ENCODE measurements at places on chromosomes 12 and 14. TPM values are rescaled to one million over a fixed set of nuclear protein-coding genes. Genes with fewer than 3 reads are reported as not detected.

DNA sequence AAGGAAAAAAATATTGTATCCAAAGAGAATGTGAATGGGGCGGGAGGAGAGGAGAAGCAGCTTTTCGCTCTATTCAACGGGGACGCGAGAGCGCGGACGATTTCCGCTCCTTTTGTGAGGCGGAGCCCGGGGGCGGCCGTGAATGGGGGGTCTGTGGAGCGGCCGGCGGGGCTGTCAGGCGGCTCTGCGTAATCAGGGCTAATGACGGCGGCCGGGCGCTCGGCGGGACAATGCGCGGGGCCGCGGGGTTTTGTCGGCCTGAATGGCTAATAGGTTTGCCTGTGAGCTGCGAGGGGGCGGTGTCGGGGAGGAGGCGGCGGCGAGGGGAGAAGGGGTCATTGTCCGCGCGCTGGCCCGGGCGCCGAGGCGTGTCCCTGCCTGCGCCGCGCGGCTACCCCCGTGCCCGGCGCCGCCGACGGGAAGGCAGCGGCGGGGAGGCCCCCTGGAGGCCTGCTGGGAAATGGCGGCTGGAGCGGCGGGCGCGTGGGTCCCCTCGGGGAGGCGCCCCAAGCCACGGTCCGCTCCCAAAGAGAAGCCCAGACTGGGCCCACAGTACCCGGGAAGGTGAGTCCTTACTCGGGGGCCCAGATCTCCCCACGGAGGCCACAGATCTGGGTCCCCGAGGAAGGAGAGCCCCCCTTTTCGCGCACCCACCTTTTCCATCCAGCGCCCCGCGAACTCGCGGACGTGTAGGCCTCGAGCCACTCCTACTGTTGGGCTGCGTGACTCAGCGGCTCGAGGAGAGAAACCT, 6.0 kb downstream of the SIX6 start:
- DNase-seq = peak; percentile 54

The PEX5 gene
- total RNA-seq = 25.4 TPM

The FKBP3 gene
- 49.6 TPM for total RNA-seq

DNA sequence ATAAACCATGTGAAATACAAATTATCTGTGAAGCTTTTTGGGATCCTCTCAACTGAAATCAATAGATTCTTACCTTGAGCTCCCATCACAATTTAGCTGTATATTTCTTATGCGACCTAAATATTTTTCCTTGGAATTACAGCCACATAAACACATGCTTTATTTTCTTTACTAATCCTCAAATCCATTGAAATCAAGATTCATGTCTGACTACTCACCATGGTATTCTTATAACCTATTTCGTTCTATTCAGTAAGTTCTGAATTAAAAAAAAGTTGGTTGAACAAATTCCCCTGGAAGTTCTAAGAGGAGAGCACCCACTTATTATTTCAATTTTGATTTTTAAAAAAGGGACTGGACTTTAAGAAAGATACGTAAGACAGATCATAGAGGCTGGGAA, 292.1 kb upstream of the ATP2B1 start:
- no peak for DNase-seq

GRCh38 chr12:114692186-114693058, 8.4 kb upstream of the TBX3 start:
- DNase-seq = no peak

GRCh38 chr12:92068459-92068858, 77.2 kb downstream of the BTG1 start:
- DNase-seq = no peak

The SRRM4 gene
- total RNA-seq = not detected

GRCh38 chr12:100208834-100209233, 8.2 kb downstream of the ACTR6 start:
- no peak for DNase-seq
